ENCODE measurements at places on chromosomes 5 and 9. TPM values are rescaled to one million over a fixed set of nuclear protein-coding genes. Genes with fewer than 3 reads are reported as not detected.

Gene AP3S1
- total RNA-seq, result 56.6 TPM

Gene PHF24
- 0.57 TPM for total RNA-seq

DNA sequence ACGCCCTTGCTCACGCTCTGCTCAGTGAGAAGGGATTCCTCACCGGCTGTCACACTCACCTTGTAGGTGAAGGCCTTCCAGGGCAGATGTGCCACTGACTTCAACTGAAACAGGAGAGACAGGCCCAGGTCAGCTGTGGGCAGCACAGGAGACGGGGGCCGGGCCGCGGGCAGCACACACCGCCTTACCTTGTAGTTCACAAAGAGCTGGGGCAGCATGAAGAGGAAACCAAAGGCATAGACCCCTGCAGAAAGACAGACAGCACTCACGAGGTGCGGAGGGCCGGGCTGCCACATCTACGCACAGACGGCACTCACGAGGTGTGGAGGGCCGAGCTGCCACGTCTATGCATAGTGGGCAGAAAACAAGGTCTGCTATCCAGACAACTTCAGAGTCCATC lies 23.3 kb downstream of the CLPTM1L start:
- DNase-seq, result peak; percentile 58

GRCh38 chr9:22238809-22239684 lies 207.6 kb upstream of the DMRTA1 start:
- no peak for DNase-seq

DNA sequence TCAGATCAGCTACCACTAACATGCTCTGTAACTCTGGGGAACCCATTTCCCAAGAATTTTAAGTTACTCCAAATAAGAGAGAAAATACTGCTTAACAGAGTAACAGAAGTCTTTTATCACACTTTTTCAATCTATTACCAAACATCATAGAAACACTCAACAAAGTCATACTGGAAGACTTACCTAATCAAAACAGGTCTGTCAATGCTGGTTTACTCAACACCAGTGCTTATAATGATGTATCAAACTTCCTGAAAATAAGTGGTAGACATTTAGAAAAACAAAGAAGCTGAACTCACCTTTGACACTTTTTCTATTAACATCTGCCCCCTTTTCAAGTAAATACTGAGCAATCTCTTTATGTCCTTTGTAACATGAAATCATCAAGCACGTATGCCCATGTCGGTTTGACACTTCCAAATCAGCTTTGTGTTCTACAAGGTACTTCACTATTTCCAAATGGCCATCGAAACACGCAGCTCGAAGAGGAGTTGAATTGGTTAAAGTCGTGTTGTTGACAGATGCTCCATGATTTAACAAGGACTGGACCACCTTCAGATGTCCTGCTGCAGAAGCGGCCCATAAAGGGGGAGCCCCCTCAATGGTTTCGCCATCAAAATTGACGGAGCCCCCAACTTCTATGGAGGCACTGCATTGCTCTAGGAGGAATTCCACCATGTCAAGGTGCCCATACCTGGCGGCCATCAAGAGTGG lies 1.8 kb downstream of the FEM1C start:
- DNase-seq, result no peak

- DNase-seq, result no peak
These were observed 57.6 kb downstream of the JAK2 start for GRCh38 chr9:5042661-5043178.

DNA sequence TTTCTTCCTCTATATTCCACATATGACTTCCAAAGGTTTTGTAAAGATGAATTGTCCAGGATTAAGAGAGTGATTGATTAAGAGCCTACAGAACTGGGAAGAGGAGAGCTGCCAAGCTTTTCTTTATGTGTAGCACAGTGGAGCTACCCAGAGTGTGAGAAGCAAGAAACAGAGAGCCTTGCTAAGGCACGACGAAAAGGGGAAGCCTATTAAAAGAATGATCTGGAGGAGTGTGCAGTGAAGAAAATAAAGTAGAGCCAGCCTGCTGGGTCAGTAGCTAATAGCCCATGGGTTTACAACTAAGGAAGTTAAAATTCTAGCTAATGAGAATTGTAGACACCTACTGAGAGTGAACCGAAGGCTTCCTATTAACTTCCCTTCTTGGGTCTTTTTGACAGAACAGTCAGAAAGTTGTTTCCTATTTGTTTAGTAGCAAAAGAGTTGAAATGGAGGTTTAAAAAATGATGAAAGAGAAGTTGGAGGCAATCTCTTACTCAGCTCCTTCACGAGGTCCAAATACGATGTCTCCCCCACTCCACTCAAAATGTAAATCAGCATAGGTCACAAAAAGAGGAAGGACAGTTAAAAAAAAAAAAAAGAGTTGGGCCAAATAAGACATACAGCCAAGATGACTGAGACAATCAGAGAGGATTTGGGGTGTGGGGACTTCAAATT lies 957 bp upstream of the PRR16 start:
- DNase-seq, result no peak
